ENCODE measurements at places on chromosomes 12 and 14.

GRCh38 chr14:65228436-65228835 lies 126.1 kb upstream of the MAX start:
- DNase-seq, result no peak

DNA sequence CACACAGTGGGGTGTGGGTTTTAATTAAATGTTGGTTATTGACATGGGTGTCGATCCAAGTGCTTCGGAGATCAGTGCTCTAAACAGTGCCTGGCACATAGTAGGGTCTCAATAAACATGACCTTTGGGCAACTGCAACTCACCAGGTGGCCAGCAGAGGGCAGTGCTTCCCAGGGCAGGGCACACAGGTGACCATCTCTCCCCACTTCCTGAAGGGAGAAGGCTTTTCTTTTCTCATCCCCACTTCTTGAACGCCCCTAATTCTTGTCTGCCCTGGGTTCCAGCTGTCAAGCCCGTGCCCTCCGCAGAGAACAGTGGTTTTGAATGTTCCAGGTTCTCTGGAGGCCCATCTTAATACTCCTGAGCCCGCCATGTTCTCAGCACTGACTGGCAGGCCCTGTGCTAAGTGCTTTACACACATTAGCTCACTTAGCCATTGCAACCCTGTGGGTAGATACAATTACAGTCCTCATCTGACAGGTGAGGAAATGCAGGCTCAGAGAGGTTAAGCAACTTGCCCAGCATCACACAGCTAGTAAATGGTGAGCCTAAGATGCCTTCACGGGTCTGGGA lies 16.3 kb downstream of the RAPGEF3 start:
- DNase-seq, result peak; percentile 39

- peak; percentile 27 for DNase-seq
Measured at GRCh38 chr12:122875590-122876220, 20.2 kb downstream of the VPS37B start.

- DNase-seq, result no peak
Measured at GRCh38 chr12:121159467-121160307, 27.0 kb downstream of the P2RX7 start.

DNA sequence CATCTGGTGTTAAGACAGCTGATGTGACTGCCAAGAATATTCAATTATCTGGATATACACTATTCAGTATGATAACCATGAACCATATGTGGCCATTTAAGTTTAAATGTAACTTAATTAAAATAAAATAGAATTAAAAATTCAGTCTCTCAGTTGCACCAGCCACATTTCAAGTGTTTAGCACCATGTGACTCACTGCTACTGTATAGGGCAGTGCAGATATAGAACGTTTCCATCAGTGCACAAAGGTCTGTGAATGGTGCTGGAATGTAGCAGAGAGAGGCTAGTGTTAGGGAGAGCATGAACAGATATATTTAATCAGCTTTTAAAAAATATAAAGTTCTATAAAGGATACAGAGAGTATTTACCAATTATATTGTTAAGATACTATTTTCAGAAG lies 28.7 kb downstream of the ARID4A start:
- DNase-seq, result no peak

GRCh38 chr12:89863968-89864367 lies 155.3 kb upstream of the ATP2B1 start:
- no peak for DNase-seq

DNA sequence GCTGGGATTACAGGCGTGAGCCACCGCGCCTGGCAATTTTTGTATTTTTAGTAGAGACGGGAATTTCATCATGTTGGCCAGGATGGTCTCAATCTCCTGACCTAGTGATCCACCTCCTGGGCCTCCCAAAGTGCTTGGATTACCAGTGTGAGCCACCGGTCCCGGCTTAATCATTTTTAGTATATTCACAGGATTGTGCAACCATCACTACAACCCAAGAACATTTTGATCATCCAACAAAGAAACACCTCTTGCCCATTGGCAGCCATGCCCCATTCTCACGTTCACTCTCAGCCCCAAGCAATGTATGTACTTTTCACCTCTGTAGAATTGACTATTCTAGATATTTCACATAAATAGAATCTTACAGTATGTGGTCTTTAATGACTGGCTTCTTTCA lies 19.9 kb downstream of the SP1 start:
- no peak for DNase-seq

GRCh38 chr12:5432011-5432400 lies at the start of gene NTF3:
TSS of gene NTF3 (plus strand) at chr12:5432108. CDS start at chr12:5432325, 217 bp downstream.
- peak; percentile 65 for DNase-seq

GRCh38 chr12:11150832-11151231 lies 16.4 kb upstream of the TAS2R30 start:
- DNase-seq, result no peak

GRCh38 chr12:28248555-28249145 lies 58.4 kb downstream of the CCDC91 start:
- no peak for DNase-seq

GRCh38 chr12:65275627-65276026 lies 2.9 kb upstream of the MSRB3 start:
- no peak for DNase-seq

DNA sequence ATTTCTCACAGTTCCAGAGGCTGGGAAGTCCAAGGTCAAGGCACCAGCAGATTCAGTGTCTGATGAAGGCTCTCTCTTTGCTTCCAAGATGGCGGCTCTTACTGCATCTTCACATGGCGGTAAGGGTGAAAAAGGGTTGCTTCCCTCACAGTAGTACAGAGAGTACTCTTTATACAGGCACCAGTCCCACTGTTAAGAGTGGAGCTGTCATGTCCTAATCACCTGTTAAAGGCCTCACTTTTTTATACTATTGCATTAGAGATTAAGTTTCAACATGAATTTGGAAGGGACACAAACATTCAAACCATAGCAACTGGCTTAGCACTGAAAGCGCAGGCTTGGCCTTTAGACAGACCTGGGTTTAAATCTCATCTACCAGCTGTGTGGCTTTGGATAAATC lies 50.0 kb upstream of the TCL1A start:
- no peak for DNase-seq

- no peak for DNase-seq
Measured at GRCh38 chr12:30501718-30502117, 194.0 kb downstream of the IPO8 start.

DNA sequence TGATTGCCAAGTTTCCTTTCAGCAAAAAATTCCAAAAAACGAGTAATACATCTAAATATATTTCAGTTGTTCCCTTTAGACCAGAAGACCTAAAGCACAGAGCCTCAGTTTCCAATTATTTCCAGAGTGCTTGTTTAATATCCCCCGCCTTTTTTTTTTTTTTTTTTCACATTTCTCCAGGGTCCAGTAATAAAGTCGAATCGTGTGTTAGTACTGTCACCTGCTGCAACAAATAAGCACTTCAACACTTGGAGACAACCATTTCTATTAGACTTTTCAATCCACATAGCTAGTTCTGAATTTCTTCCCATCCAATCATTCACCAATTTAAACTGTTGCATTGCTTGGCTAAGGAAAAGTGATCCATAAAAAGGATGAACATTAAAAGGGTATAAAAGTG lies 13.6 kb downstream of the PDE6H start:
- no peak for DNase-seq

DNA sequence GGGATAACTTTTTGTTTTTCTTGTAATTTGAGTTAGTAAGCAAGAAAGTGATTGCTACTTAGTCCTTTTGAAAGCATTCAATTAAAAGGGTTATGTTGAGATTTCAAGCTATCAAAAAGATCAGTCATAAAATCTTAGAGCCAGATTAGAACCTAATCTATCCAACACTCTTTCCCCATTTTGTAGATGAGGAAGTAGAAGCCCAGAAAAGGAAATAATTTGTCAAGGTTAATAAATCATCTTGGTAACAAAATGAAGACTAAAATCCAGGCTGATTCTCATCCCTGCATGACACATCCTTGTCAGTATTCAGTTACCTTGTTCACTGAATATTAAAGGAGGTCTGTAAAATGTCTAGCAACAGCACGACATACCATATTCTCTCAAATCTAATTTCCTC lies 26.5 kb downstream of the PPP1R13B start:
- DNase-seq, result no peak

All from EH (cell line).